Mucosa of descending colon (tissue), 3 donors: ENCODE measurements at places on chromosomes 1 and 21. TPM values are rescaled to one million over a fixed set of nuclear protein-coding genes. Genes with fewer than 3 reads are reported as not detected.
A peak's percentile ranks its signal among the peaks of the same experiment; 100 is the strongest.

DNA sequence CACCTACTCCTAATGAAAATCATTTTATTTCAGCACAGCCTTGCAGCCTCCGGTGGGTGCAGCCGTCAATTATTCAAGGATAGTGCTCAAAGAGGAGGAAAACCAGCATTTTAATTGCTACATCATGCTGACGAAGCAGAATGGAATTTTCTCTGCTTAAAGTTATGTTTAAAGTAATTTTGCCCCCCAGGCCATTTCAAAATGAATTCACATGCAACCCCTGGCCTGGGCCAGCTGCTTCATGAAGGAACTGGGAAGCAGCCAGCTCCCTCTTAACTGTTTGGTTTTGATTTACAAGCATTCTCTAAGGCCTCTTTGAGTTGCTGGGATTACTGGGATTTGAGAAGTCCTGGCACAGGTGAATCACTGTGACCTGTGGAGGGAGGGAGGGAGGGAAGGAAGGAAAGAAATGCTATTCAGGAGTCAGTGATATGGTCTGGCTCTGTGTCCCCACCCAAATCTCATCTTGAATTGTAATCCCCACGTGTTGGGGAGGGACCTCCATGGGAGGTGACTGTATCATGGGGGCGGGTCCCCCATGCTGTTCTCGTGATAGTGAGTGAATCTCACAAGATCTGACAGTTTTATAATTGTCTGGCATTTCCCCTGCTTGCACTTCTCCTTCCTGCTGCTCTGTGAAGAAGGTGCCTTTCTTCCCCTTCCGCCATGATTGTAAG lies 66.0 kb downstream of the PGBD5 start:
- no peak for DNase-seq

Gene SVBP
- total RNA-seq: 14.9 TPM

Gene PIK3CD
- total RNA-seq: 4.6 TPM

DNA sequence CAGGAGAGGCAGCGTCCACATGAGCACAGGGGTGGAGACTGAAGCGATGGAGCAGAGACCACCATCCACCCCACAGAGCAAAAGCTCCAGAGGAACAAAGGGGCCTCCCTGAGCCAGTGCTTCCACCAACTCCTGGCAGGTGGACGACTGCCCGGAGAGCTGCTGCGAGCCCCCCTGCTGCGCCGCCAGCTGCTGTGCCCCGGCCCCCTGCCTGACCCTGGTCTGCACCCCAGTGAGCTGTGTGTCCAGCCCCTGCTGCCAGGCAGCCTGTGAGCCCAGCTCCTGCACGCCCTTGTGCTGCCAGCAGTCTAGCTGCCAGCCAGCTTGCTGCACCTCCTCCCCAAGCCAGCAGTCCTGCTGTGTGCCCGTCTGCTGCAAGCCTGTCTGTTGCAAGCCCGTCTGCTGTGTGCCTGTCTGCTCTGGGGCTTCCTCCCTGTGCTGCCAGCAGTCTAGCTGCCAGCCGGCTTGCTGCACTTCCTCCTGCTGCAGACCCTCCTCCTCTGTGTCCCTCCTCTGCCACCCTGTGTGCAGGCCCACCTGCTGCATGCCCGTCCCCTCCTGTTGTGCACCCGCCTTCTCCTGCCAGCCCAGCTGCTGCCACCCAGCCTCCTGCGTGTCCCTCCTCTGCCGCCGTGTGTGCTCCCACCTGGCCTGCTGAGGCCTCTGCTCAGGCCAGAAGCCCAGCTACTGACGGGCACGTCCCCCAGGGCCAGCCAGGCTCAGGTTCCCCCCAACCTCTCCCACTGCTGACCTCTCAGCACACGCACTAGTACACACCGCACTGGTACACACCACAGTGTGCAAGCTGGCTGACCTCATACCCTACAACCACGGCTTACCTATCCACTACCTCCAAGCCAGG lies 5.4 kb downstream of the KRTAP10-12 start:
- DNase-seq: no peak

DNA sequence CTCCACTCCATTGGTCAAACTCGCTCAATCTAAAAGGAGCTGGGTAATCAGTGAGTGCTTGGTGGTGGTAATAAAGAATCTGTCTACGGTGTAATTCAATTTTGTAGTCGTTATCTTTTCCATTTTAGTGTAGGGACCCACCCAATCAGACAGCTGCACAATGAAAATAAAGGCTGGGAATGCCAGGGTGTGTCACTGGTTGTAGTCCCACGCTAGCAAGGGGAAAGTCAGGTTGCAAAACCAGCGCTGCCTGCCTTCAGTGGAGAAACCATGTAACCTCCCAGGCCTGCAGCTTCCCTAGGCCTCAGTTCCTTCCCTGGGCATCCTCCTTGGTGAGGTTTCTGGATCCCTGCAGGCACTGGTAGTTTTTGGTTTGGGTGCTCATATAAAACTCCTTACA lies 49.4 kb upstream of the PPP2R5A start:
- DNase-seq: peak; percentile 72

- DNase-seq: no peak
Observed at GRCh38 chr21:41152147-41152546, 15.8 kb upstream of the BACE2 start.

- no peak for DNase-seq
Observed at GRCh38 chr1:183030053-183030452, 6.8 kb downstream of the LAMC1 start.

DNA sequence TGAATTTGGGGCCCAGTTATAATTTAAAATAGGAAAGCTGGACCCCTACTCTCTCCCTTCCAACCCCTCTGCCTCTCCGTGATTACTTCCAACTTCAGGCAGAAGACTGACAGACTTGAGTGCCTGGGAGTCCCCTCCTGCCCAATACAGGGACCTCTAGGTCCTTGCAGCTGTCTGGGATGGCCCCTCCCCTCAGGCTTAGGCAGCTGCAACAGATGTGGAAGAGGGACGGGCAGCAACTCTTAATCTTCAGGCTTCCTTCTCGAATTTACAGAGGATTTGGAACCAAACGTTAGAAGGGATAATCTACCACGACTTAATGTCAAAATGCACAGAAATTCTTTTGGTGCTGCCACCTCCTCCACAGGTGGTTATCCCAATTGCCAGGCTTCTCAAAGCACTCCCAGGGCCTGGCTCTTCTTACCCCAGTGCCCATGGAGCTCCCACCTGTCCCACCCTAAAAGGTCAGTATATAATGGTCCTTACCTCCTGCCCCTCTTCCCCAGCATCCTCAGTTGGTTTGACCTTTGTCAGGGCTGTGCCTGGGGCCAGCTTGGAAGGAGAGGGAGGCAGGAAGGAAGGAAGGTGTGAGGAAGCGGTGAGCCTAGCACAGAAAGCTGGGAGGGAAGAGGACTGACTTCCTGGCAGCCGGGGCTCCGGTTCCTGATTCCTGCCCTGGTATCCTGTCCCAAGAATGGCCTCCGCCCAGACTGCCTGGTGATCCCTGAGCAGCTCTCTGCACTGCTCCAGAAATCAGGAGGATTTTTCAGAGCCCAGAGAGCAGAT lies 2.8 kb downstream of the PEA15 start:
- no peak for DNase-seq

Gene FCRL4
- 0.12 TPM for total RNA-seq

DNA sequence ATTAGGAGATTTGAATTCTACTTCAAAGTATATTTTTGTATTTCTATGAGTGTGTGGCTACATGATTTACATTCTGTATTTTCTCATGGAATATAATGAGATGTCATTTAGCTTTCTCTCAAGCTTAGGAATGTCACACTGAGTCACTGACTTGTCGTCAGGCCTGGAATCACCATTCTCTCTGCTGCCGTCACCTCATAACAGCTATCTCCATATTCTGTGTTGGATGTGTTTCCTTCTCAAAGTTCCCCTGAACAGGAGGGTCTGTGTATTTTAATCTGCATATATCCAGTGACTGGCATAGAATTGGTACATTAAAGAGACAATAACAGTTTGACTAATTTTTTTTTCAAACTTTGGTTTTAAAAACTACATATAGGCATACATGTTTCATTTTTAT lies 35.9 kb downstream of the LYPLAL1 start:
- DNase-seq: no peak

Gene NFASC
- total RNA-seq: 22.7 TPM

DNA sequence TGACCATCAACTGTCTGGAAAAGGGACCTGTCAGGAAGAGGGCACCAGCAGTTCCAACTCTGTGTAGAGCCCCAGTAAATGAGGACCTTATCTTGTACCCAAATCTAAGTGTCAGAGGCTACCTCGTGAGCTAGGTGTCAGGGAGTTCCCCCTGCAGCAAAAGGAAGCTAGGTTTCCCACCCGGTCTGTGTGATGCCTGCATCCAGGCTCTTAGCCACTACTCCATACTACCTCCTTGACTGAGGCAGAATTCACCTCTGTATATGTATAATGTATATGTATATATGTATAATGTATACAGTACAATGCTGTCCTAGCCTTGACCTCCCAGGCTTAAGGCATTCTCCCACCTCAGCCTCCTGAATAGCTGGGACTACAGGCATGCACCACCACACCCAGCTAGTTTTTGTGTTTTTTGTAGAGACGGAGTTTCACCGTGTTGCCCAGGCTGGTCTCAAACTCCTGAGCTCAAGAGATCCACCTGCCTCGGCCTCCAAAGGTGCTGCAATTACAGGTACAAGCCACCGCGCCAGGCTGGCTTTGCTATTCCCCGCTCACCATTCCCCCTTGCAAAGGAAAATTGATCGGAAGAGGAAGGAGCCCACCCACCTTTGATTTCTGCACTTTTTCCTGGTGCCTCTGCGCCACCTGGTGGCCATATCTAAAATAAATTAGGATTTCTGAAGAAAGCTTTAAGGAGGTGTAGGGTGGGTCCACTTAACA lies 15.7 kb upstream of the LUZP1 start:
- peak; percentile 54 for DNase-seq

Gene LDLRAD2
- total RNA-seq: 0.09 TPM

GRCh38 chr21:39348040-39348354 lies 891 bp downstream of the HMGN1 start:
- DNase-seq: no peak

- DNase-seq: no peak
Observed at GRCh38 chr1:214451596-214451995, 99.8 kb downstream of the PTPN14 start.

GRCh38 chr1:14715266-14715665 lies 116.8 kb downstream of the KAZN start:
- DNase-seq: no peak

GRCh38 chr1:228983661-228984060 lies 248.4 kb downstream of the RHOU start:
- no peak for DNase-seq

GRCh38 chr1:203835476-203835875 lies 25.9 kb upstream of the SNRPE start:
- DNase-seq: no peak

DNA sequence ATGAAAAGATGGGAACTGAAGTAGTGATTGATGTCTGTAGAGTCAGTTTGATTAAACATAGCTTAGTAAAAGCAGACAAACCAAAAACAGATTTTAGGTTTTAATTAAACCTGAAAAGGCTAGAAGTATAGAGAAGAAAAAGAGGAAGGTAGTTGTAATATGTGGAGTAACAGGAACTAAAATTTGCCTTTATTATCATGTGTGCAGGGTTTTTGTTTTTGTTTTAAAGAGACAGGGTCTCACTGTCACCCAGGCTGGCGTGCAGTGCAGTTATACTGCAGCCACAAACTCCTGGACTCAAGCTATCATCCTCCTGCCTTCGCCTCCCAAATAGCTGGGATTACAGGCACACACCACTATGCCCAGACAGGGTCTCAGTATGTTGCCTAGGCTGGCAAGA lies 6.0 kb downstream of the TOR1AIP1 start:
- DNase-seq: no peak

DNA sequence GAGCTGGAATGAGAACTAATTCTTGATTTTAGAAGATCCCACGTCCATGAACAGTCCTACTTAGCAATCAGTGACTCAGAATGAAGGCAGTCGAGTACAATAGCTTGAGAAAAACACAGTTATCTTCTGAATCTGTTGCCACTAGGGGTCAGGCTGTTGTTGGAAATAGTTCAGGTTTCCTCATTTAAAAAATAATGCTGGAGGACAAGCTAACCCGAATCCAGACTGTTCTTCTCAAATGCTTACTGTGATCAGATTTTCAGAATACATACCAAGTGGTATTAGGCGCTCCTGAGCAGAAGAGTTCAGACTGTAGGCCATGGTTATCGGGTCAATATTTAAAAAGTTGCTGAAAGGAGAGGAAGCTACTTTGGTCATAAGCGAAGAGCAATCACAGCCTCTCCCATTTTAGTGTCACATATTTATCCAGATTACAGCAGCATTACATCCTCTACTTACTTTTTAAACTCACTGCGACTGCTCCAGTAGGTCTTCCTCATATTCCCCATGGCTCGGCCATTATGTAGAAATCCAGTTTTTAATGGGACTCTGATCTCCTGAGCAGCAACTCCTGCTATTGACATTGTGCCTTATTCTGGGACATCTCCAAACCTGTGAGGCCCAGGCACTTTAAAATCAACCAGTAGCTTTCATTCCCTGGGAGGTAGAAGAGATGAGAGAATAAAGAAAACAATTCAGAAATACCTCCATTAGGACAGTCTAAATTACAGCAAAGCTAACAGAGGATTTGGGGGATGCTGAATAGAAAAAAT lies 10.9 kb downstream of the ERRFI1 start:
- DNase-seq: no peak

GRCh38 chr1:66696771-66697170 lies 55.5 kb upstream of the DYNLT5 start:
- no peak for DNase-seq

DNA sequence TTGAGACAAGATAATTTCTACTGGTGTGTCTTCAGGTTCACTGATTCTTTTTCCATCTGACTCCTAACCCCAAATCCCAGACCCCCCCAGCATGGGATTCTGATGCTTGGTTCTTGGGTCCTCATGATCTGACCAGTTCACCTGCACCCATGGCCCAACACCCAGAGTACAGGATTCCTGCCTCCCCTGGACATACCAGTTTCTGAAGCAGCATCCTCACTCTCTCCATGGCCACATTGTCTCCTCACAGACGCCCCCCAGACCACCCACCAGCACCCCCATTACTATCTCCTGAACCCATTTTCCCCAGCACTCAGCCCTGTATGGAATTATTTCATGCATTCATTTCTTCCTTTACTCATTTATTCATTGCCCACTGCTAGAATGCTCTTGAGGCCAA lies 864 bp upstream of the KRTAP12-3 start:
- DNase-seq: no peak

DNA sequence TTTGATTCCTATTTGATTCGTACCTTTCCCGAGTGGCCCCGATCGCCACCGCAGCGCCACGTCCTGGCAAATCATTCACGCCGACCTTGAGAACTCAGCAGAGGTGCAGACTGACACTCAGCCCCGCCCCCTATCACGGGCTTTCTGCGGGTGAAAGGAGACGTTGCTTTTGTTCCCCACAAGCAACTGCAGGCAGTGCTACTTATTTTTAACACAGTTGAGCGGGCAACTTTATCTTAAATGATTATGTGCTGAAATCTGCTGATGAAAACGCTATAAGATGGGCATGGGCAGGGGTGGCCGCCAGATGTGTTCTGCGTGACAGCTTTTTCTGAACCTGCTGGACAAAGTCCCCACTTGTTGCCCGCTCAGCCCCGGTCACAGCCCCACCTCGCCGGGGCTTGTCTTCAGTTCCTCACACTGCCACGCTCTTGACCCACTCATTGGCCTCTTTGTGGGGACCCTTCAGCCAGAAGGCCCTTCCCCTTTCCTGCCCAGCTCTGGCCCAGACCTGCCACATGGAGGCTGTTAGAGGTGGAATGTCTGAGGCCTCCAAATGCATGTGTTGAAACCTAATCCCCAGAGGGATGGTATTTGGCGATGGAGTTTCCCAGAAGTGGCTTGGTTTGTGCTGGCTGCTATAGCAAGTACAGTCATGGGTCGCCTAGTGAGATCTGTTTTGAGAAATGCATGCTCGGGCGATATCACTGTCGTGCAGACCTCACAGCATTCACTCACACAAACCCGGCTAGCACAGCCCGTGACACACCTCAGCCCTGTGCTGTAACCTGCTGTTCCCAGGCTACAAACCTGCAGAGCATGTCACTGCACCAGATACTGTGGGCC lies 15.7 kb upstream of the PDXK start:
- peak; percentile 80 for DNase-seq

Gene DNAJC16
- total RNA-seq: 23.7 TPM
